ENCODE measurements at places on chromosomes 5 and 9.

DNA sequence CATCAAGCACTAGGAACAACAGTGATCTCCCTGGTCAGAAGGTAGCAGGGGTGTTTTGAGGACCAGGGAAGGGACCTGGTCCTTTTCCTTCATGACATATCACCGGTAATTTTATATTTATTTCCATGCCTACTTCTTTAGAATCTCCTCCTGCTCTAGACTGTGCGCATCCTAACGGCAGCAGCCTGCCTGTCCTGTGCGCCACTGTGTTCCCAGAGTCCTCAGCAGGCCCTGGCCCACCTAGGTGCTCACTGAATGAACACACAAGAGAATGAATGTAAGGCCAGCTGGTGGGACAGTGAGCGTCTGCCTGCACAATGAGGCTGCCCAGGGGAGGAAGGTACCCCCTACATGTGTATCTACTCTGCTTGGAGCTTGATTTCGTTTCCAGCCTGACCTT is 51.5 kb downstream of the C5orf15 start:
- DNase-seq, result no peak

- no peak for DNase-seq
Measured at GRCh38 chr9:36746415-36746814, 173.7 kb downstream of the MELK start.

- DNase-seq, result no peak
Measured at GRCh38 chr5:78594021-78594420, 54.6 kb downstream of the LHFPL2 start.

- DNase-seq, result no peak
Measured at GRCh38 chr5:56211298-56211865, 21.7 kb downstream of the ANKRD55 start.

GRCh38 chr5:159420940-159421339 is 90.7 kb upstream of the IL12B start:
- DNase-seq, result no peak

DNA sequence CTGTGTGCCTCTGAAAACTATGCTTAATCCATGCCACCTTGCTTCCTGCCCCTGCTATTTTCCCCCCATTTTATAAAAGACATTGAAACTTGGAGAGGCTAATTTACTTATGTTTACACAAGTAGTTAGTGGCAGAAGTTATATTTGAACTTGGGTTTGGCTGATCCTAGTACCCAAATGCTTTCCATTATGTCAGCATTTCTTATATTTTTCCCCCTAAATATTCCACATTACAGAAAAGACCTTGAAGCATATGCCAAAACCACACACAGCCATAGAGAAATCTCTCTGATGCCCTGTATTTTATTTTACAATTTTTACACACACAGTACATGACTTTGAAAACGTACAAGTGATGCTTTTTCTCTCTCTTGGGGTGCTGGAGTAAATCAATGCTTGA is 11.2 kb downstream of the C1QTNF2 start:
- no peak for DNase-seq

GRCh38 chr9:134723037-134723436 is 81.4 kb downstream of the COL5A1 start:
- DNase-seq, result no peak

DNA sequence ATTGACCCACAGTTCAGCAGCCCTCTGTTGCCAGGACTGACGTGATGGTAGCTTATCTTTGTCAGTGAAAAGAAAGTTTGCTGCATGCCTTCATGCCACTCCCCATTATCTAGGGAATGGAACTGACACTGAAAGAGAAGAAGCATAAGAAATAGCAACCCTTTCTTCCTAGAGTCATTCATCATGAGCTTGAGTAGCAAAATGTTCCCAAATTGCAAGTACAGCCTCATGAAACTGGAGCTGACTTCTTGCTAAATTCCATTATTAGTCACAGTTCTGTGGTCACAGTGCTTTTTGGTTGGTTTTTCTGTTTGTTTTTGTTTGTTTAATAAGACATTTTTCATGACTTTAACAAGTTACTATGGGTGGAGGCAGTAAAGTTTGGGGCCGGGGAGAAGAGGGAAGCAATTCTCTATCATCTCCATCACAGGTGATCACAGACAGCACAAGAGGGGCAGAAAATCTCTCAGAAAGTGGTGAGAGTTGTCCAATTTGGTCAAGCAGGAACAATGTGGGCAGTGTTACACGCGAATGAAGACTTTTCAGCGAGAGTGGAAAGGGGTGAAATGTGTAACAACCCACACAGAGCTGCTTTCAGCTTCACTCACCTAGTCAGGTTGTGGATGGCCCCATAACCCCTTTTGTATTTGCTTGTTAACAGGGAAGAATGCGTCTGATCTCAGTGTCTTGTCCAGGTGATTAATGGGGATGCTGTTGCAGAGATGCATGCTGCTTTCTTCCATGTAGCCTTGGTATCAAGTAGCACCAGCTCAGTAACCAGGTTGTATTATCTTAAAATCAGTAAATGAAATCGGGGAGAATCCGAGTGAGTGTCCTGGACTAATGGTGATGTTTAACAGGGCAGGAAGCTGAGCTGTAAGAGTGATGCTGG is 440.4 kb downstream of the DMRT2 start:
- DNase-seq, result no peak

GRCh38 chr9:84276741-84277140 is 63.8 kb downstream of the SLC28A3 start:
- no peak for DNase-seq

- DNase-seq, result no peak
Measured at GRCh38 chr5:149397530-149397929, 18.4 kb upstream of the IL17B start.

- DNase-seq, result no peak
Measured at GRCh38 chr5:174325431-174325830, 279.9 kb downstream of the NSG2 start.

DNA sequence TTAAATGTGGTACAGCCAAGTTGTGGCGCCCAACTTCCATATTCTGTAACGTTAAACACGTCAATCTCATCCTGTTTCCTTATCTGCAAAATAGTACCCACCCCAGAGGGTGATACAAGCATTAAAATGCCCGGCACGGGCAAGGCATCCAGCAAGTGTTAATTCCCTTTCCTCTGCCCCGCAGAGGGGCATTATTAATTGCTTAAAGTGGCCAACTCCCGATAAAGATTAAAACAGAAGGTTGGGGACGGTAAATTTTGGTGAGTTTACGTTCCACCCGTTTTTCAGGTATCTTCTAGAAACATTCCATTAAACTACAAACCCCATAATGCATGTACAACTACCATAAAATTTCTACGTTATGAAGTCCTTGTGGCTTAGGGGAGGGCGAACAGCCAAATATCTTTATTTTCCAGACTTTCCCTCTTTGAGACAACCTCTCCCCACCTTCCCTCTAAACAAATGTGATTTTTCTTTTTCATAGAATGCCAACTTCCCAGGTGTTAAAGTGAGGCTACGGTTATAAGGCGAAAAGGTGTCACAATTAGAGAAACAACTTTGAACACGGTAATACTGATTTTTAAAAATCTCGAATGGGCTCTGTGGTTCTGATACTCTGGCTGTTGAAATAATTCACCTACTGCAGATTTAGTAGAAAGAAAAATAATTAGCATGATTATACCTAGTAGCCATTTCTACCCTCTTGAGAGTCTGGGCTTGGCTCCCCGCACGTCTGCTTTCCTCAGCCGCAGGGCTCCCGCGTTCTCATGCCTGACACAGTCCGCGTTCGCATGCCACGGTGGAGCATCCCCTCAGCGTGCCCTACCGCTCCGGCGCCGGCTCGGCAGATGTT is 1.2 kb upstream of the GPBP1 start:
- DNase-seq, result no peak

DNA sequence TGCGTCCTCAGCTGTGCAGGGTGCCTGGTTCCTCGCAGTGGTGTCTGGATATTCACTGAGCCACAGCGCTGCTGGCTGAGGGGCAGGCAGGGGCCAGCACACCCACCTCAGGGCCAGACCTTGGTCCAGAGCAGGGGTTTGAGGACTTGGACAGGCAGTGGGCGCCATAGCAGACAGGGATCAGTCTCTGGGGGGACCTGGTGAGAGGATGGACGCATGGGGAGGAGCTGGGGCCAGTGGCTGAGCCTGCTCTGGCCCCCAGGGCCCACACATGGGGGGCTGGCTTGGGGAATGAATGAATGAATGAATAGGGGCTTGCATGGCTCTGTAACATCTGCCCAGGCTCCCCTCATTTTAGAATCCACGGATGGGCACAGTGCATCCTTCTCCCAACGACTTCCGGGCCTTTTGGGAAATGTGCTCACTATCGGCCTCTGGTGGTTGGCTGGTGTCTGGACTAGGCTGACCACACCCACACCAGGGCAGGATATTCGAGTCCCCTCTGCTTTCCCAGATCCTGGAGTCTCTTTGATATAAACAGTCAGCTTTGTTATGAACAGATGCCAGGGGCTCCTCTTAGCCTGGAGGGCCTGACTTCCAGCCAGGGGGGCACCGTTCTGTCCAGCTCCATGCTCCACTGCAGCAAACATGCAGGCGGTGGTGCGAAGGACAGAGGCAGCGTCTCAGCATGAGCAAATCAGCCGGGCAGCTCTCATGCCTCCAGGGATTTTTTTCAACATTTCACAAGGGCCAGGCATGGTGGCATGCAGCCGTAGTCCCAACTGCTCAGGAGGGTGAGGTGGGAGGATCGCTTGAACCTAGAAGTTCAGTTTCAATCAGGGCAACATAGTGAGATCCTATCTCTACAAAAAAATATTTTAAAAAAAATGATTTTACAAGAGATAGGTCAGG is 62.6 kb downstream of the NEK6 start:
- DNase-seq, result no peak
